ENCODE measurements at places on chromosomes 6 and 20.

GRCh38 chr6:113774127-113774825 is 82.9 kb upstream of the MARCKS start:
- DNase-seq = peak; percentile 4

GRCh38 chr6:80647156-80647555 is 540.7 kb downstream of the BCKDHB start:
- DNase-seq = no peak

GRCh38 chr6:84953111-84953755 is 188.8 kb upstream of the TBX18 start:
- no peak for DNase-seq

- no peak for DNase-seq
Measured at GRCh38 chr20:20638878-20639277, 73.6 kb downstream of the RALGAPA2 start.

DNA sequence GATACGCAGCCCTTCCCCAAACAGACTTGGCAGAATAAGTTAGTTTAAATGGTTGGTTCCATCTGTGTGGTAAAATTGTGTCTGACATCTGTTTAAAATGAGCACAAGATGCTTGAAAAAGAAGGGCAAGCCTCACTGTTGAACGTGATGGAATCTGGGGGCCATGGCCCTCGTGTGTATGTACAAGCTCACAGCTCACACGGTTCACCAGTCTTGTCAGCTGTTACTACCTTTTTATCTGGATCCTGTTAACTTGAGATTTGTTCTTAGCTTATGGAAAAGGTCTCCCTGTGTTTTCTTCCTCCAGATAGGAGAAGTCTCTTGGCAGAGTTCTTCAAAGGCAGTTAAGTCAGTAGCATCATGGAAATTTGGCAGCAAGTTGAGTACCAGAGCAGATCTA is 270.6 kb downstream of the KHDC1L start:
- no peak for DNase-seq

DNA sequence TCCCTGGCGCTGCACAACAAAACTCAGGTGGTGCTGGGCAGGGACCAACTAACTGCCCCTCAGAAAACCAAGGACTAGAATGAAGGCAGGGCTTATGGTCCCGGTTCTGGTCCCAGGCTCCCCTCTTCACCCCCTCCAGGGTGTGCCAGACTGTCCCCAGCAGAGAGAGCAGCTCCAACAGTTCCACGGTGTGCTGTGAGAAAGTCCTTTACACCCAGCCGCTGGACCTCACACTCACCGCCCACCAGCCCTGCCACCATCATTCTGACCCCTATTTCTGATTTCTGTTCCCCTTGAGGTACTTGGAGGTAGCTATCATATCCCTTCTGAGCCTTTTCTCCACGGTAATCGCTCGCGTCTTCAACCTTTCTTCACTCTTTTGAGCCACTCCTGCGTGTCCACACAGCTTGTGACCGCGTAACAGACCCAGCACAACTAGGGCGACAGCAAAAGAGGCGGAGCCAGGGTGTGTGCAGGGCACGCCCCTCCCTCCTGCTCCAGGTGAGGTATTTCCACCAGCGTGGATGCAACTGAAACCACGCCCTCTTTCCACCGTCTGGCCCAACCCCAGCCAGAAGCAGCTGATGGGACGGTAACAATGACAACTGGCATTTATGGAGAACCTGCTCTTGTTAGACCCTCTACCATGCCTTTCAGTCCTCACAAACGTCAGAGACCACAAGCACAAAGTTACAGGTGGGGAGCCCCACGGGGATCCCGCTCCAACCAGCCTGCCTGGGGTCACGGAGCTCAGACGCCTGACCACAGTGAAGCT is 2.3 kb downstream of the PXDC1 start:
- no peak for DNase-seq

All from CD4-positive, alpha-beta T cell treated with Interleukin-1 beta for 1 hour (primary cell).